ENCODE measurements at places on chromosomes 13 and 19.

DNA sequence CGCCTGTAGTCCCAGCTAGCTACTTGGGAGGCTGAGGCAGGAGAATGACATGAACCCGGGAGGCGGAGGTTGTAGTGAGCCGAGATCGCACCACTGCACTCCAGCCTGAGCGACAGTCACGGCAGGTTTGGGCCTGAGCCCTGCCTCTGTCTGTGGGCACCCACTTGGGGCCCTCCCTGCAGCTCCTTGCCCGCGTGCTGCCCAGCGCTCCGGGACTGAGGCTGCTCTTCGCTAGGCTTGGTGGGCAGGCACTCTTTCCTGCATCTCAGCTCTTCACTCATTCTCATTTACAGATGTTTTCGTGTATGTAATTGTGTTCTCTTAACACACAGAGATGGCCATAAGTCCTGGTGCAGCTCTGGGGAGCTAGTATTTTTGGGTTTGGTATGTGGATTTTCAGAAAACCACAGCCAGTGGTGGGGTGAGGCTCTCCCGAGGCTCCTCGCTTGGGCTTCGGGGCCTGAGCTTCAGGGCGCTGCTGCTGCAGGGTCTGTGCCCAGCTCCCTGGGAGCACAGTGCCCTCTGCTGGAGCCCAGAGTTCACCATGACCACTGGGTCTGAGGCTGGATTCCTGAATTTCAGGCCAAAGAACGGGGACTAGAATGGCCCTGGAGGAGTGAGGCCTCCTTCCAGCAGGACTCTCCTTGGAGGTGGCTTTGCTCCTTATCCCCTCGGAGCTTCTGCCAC, 15.2 kb downstream of the UPF1 start:
- peak; percentile 39 for DNase-seq

- no peak for DNase-seq
These were observed 4.6 kb downstream of the GRIN2D start for GRCh38 chr19:48398102-48398374.

- no peak for DNase-seq
These were observed 11.6 kb downstream of the PARP4 start for GRCh38 chr13:24500977-24501376.

DNA sequence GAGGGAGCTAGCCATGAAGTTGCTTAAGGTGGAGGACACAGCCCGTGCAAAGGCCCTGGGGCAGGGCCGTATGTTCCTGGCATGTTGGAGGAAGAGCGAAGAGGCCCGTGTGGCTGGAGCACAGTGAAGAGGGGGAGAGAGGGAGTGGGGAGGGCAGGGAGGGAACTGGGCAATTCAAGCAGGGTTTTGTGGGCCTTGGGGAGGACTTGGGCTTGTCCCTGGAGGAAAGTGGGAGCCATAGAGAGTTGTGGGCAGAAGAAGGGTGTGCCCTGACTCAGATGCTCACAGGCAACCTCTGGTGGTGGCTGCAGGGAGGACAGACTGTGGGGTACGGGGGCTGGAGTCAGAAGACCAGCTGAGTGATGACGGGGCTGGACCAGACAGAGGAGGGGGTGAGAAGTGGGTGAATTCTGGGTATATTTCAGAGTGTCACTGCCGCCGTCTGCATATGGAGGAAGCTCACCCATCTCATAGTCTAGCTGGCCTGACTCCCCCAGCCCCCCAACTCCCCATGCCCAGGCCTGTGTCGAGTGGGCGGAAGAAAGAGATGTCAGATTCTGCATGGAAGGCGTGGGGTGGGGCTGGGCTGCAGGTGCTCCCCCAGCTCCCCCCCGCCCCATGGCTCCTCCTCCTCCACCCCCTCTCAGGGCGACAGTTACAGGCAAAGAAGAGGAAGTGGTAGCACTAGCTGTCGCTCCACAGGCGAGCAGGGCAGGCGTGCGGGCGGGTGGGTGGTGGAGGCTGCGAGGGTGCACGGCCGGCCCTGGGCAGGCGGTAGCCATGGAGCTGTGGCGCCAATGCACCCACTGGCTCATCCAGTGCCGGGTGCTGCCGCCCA, at the start of gene VAV1:
Gene VAV1, plus strand, starts transcription at position 681 of the 838 bp plus-strand sequence. Its CDS starts 100 bp downstream, at position 781.
- DNase-seq, result peak; percentile 66

DNA sequence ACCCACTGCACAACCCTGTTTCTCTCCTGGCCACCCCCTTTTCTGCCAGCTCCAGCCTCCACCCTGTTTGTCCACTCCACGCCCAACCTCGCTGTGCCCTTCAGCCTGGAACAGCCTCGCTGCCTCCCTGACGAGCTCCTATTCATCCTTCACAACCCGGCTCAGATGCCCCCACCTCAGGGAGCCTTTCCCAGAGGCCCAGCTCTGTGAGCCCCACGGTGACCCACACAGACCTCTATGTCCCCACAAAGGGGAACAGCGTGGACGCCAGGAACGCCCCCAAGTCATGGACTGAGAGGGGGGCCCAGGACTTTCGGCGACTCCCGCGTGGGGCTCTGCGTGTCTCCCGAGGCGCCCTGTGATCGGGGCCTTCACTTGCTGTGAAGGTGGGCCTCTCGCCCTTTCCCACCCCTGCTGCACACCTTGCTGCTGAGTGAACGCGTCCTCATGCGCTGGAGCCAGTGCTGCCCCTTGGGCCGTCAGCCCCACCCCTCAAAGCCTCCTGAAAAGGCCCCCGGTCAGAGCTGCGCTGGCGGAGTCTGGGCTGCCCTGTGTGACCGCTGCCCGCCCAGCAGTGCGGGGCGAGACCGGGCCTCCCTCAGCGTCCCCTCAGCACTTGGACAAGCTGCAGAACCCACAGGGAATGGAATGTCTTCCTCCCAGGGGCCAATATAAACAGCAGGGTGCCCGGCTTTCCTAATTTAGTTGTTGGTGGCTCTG, 40.0 kb downstream of the ADPRHL1 start:
- no peak for DNase-seq

GRCh38 chr13:75556961-75557360, 7.4 kb downstream of the UCHL3 start:
- DNase-seq, result no peak

- DNase-seq, result no peak
These were observed 149.6 kb downstream of the MIPEP start for GRCh38 chr13:23739596-23739995.

DNA sequence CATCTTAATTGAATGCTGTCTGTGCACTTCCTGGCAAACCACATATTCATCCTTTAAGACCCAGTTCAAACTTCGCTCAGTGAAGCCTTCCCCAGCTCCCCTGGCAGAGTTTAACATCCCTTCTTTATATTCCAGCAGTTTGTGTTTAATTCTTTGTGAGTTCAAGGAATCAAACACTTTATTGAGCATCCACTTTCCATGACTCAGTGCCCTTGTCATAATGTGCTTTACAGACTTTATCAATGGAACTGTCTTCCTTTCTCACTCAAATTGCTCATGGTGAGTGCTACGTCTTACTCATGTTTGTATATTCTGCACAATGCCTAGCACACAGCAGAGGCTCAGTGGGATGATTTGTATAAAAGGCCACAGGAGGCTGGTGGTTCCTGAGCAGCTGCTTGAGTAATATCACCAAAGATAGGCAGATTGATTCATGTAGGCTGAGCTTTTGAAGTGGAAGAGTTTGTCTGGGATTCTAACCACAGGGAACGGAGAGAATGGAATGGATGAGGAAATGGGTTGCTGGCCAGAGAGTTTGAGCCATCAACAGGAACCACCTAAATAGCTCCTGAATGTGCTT, 44.2 kb downstream of the SERTM1 start:
- no peak for DNase-seq

- DNase-seq, result no peak
These were observed 21.4 kb downstream of the NAXD start for GRCh38 chr13:110636701-110637201.
